ENCODE measurements at places on chromosomes 13 and 19. TPM values are rescaled to one million over a fixed set of nuclear protein-coding genes. Genes with fewer than 3 reads are reported as not detected.

The SLC8A2 gene
- polyA plus RNA-seq, result not detected

The SYNE4 gene
- polyA plus RNA-seq, result 0.59 TPM

The FPR3 gene
- not detected for polyA plus RNA-seq

The TMEM272 gene
- not detected for polyA plus RNA-seq

The ARID3A gene
- polyA plus RNA-seq, result 8.9 TPM

DNA sequence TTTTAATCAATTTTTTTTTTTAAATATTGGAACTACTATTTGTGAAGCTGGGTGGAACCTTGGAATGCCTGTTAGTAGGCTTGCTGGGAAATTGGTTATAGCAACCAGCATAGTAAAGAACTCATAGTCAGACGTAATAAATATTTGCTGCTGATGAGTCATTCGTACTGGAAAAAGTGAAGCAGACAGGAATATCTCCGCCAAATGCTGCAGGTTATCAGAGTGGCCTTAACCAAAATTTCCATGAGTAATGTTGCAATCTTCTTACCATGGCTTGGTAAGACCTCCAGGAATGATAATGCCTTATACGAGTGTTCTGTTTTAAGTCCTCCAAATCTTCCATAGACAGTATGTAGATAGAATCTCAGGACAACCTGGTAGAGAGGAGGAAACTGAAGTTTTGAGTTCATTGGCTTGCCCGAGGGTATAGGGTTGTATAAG is 34.2 kb downstream of the MBNL2 start:
- DNase-seq, result no peak

GRCh38 chr19:10729411-10729810 is 11.5 kb downstream of the DNM2 start:
- DNase-seq, result no peak

DNA sequence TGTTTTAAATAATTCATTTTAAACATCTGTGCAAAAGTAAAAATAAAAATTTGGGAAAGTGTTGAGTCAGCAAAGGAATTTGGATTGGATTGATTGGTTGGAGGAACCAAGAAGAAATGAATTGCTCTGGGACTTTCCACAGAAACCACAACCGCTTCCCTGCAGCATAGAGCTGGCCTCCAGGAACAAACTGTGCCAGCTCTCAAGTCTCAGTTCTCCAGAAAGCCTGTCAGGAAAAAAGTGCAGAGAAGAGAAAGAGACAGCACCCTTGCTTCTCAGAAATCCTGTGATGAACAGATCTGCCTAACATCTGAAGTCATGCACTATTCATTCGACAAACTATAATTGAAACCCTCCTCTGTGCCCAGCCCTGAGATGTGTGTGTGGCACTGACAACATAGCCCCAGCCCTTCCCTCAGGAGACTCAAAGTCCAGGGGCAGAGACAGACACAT is 14.8 kb downstream of the LYPD3 start:
- no peak for DNase-seq

DNA sequence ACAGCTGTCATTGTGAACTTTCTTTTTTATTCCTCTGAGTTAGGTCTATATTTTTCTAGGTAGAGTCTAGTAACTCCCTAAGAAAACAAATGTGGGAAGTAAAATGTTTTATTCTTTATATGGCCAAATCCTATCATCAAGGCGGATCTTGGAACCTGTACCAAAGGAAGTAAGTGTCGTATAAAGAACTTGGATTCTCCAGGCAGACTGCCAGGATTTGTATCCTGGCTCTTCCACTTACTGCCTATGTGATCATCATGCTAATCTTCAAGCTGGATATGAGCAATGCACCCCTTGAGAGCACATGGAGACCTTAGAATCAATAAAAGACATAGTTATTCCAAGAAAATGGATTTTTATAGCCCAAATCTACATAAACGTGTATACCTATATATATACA is 286.5 kb downstream of the PCDH17 start:
- DNase-seq, result no peak

DNA sequence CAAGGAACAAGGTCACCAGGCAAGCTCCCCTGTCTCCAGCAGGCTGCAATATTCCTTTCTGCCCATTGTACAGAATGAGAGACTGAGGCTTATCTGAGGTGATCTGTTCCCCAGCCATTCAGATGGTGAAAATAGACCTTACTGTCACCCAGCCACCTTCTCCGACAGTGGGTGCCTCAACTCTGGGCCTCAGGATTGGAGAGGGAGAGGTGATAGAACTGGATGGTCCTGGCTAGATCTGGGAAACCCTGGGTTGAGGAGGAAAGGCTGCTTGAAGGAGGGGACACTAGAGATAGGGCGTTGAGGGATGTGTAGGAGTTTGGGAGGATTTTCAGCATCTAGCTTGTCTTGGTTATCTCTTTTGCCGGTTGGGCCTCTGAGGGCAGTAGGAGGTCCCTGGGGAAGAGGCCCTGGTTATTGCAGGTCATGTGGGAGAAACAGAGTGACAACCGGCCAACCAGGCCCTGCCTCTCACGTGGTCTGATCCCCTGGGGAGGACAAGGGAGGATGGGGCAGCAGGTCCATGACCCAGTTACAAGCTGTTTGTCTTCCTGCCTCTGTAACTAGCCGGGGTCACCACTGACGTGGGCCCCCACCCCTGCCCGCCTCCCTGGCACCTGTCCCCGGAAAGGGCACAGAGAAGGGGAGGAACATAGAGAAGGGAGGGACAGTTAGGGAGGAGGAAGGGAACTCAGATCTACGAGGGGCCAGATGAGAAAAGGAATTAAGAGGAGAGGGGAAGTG is 8.2 kb downstream of the NFIC start:
- no peak for DNase-seq

- DNase-seq, result no peak
Observed at GRCh38 chr13:66410314-66410713, 819.8 kb downstream of the PCDH9 start.

GRCh38 chr13:70173598-70173959 is 65.3 kb upstream of the KLHL1 start:
- no peak for DNase-seq

DNA sequence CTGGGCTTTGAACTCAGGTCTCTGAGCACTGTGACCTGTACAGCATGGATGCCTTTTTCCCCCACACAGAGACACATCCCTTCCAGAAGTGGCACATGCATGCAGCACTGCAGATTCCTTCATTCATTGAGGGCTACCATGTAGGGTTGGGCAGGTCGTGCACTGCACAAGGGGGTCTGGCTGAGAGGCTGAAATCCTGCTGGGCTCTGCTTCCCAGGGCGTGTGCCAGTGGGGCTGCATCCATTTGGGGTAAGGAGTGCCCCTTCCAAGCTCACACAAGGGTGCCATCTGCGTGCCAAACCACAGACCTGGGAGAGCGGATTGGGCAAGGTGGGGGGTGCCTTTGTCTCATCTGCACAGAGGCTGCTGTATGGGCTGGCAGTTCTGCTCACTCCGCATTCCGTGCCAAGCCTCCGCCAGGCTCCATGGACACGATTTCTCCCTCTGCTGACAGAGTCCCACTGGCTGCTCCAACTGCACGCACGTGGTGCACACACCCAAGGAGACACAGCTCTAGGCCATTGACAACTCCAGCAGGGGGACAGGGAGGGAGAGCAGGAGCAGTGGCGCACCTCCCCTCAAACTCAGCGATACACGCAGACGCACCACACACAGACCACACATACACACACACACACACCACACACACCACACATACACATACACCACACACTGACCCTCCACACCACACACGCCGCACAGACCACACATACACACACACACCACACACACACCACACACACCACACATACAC is 4.5 kb upstream of the SHISA7 start:
- DNase-seq, result no peak

DNA sequence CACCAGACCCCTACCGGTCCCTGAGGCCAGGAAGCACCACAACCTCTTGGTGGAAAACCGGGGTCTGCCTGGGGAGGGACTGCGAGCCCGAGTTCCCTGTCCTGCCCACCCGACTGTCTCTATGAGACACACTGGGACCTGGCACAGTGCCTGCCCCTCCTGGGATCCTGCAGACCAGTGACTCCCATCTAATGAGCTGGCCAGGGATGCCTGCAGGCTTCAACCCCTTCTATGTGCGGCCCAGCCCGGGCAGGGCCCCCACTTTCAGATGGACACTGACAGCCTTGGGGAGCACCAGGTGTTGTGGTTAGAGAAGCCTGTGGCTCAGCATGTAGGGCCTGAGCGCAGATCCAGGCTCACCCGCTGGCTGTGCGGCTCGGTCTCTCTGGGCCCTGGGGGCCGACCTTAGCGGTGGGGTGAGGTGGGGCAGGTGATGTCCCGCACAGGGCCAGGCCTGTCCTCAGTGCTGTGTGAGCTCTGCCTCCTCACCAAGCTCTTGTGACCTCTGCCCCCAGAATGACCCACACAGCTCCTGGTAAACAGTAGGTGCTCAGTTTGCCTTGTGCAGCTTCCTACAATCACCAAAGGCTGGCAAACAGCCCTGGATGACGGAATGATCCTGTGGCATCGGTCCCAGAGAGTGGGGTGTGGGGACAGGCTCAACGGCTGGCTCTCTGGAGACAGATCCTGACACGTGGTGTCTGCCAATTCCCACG is 17.9 kb upstream of the CACTIN start:
- DNase-seq, result no peak

GRCh38 chr13:103246581-103247200 is 180.5 kb upstream of the SLC10A2 start:
- no peak for DNase-seq

All from GM12878 (cell line).